CD4-positive, alpha-beta T cell treated with Interleukin-1 beta for 1 hour (primary cell): ENCODE measurements at places on chromosomes 1 and 21.

- DNase-seq: no peak
Measured at GRCh38 chr1:47687631-47688460, 250.0 kb downstream of the FOXD2 start.

DNA sequence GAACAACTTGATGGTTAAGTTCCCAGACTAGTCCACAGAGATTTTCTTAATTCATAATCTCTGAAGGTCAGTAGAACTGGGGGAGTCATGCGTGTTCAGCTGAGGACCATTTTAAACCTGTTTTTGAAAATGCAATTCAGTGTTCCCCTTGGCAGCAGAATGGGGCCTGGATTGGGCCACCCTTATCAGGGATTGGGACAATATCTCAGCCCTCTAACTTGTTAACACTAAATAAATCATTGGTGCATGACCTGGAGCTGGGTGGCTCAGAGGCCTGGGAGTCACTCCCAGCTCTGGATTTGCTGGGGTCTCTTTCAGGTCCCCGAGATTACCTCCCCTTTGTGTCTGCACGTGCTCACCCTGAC lies 55.3 kb downstream of the MRPS6 start:
- DNase-seq: no peak

GRCh38 chr1:236308827-236309226 lies 27.1 kb upstream of the ERO1B start:
- no peak for DNase-seq

- DNase-seq: peak; percentile 26
Measured at GRCh38 chr21:38170283-38170682, 86.5 kb upstream of the KCNJ15 start.

DNA sequence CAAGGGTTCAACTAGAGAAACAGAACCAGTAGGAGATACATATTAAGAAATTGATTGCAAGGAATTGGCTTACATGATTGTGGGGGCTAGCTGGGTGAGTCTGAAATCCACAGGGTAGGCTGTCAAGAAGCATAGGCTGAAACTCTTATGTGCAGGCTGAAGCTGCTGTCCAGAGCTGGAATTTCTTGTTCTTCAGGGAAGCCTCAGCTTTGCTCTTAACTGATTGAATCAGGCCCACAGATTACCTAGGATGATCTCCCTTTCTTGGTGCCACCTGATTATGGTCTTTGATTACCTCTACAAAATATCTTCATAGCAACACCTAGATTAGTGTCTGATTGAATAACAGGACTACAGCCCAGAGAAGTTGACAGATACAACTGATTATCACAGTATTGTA lies 22.5 kb upstream of the FRRS1 start:
- DNase-seq: no peak

DNA sequence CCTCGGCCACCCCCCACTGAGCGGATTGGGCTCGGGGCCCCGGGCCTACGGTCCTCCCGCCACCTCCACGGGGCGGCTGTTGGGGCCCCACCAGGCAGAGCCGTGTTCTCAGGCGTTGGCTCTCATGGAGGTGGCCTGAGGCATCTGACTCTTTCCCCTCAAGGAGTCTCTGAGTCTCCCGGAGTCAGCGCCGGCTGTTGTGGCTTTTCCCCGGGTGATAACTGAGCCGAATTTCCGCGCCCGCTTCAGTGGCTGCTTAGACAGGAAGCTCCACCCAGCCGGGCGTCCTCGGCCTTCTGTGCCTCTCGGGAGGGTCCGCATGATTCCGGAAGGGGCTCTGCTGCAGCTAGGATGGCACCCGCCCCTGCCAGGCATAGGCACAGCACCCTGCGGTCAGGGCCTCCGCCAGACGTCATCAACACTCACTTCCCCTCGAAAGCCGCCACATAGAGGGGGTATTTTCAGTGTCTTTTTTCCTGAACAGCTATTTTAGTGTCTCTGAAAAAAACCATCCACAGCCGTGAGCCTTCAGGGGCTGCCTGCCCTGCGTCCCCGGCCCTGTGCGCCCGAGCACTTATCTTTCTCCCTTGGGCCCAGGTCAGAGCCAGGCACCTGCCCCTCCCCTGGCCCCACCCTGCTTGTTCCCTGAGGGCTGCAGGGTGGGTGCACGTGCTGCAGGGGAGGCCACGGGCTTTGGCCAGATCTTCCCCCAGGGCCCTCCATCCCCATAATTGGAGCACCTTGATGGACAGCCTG lies 72.9 kb downstream of the SKI start:
- peak; percentile 94 for DNase-seq

- DNase-seq: peak; percentile 27
Measured at GRCh38 chr1:35807614-35808449, at the start of gene AGO4. TSS of gene AGO4 (plus strand) at chr1:35808016. CDS start at chr1:35808417, 401 bp downstream.

GRCh38 chr1:152681616-152682015 lies 4.3 kb upstream of the LCE2B start:
- no peak for DNase-seq

DNA sequence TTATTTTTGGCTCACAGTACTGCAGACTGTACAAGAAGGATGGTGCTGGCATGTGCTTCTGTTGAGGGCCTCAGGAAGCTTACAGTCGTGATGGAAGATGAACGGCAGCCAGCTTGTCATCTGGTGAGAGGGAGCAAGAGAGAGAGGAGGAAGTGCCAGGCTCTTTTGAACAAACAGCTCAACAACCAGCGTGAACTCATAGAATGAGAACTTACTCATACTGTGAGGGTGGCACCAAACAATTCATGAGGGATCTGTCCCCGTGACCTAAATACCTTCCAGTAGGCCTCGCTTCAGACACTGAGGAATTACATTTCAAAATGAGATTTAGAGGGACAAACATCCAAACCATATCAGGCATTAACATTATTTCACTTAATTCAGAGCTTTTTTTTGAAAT lies 84.7 kb downstream of the PKN2 start:
- DNase-seq: no peak

- DNase-seq: peak; percentile 21
Measured at GRCh38 chr1:101137144-101138126, 99.4 kb upstream of the S1PR1 start.

- DNase-seq: no peak
Measured at GRCh38 chr1:87402241-87403002, 73.7 kb downstream of the LMO4 start.

DNA sequence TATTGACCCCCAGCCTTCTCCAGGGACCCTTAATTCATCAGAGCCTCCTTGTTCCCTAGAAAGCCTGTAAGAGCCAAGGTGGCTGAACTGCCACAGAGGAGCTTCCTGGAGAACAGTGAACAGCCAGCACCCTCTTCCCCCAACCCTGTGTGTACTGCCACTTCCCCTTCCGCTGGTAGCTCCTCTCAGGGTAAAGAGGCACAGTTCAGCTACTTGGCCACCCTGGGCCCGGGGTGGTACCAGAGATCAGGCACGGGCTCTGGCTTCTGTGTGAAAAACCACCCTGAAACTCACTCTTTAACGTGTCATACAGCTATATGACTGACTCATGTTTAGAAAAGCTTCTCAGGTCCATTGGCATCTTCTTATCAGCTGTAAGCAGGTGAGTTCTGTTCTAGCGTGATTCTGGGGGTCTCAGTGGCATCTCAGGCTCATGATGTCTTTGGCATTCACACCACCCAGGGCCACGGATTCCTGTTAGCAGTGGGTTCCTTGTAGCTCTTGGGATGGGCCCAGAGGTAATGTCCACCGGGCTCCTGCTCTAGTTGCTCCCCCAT lies 22.4 kb downstream of the ARMH1 start:
- peak; percentile 28 for DNase-seq

- no peak for DNase-seq
Measured at GRCh38 chr1:116572099-116572498, 1.3 kb upstream of the CD58 start.

GRCh38 chr21:36478207-36478701 lies 1.7 kb downstream of the CLDN14 start:
- DNase-seq: no peak

- DNase-seq: no peak
Measured at GRCh38 chr1:201795066-201795465, 33.9 kb upstream of the IPO9 start.

DNA sequence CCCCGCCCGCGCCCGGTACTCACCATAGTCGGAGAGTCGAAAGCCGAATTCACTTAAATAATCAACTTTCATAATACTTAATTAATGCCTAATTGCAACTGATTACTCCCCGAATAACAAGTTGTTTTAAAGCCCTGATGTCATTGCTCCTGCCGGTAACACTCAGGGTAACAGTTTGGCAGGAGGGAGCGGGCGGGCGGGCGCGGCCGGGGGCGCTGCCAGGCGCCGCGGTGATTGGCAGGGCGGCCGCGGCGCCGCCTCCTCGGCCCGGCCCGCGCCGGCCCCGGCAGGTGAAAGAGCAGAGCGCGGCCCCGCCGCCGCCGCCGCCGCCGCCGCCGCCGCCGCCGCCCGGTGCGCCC lies 102.2 kb downstream of the CASZ1 start:
- peak; percentile 72 for DNase-seq

DNA sequence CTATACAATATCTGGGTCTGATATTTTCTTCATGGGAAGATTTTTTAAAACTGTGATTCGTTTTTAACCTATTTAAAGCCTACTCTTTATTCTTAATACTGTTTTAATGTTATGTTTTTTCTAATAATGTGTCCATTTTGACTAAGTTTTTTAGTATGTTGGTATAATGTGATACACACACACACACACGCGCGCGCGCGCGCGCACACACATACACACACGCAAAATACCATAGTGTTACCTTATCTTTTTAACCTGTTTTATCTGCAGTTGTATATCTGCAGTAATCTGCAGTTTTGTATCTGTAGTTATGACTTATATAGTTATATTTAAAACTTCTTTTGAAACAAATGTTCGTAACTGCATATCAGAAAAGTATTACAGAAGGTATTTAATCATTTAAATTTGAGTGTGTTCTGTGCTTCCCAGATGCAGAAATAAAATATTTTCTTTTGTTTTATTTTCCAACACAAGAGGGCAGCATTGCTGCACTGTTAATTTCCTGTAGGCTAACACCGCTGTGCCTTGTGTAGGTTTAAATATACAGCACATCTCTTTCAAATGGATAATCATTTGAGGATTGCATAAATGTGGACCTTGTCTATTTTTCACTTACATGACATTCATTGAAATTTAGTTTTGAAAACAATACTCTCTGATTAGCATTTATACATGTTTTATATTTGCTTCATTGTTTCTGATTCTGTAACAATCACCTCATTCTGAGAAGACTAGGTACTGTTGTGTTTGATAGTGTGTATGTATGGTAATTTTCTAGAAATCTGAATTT lies 166.1 kb downstream of the PDE4B start:
- DNase-seq: peak; percentile 71

GRCh38 chr21:37028570-37028969 lies 22.1 kb downstream of the RIPPLY3 start:
- DNase-seq: no peak

- DNase-seq: no peak
Measured at GRCh38 chr1:21628798-21629393, 40.3 kb downstream of the RAP1GAP start.

DNA sequence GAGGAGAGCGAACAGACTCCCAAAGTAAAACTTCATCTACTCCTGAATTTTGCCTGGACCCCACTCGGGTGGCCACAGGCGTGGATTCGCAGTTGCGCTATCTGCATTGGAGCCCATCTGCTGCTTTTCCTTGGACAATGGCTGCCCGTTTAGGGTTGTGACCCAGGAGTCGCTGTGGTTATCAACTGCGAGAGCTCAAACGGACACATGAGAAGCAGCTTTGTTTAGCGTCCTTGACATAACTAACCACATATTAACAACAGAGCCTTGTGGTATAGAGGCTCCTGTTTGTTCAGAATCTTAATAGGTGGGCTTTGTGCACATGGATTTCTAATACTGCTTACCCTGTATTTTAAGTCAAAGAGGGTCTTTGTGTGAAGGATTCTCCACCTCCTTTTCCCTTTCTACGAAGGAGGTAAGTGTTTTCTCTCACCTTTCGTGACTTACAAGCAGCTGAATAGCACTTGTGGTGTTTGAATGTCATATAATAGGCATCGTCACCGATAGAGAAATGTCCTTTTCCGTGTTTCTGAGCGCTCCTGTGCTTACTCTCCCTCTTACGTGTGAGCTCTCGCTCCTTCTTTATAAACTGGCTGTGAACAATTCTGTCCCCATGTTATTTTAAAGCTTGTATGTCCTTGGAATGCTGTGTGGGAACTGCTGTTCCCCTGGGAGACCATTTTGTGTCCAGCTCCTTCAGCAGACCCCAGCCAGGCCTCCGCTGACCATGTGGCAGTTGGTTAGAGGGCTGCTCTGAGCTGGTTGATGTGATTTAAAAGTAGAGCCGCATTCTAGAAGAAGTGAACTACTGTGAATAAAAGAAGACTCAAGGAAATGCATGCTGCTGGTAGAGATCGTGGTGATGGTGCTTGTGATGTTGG lies 441.4 kb downstream of the RPS6KC1 start:
- DNase-seq: no peak

DNA sequence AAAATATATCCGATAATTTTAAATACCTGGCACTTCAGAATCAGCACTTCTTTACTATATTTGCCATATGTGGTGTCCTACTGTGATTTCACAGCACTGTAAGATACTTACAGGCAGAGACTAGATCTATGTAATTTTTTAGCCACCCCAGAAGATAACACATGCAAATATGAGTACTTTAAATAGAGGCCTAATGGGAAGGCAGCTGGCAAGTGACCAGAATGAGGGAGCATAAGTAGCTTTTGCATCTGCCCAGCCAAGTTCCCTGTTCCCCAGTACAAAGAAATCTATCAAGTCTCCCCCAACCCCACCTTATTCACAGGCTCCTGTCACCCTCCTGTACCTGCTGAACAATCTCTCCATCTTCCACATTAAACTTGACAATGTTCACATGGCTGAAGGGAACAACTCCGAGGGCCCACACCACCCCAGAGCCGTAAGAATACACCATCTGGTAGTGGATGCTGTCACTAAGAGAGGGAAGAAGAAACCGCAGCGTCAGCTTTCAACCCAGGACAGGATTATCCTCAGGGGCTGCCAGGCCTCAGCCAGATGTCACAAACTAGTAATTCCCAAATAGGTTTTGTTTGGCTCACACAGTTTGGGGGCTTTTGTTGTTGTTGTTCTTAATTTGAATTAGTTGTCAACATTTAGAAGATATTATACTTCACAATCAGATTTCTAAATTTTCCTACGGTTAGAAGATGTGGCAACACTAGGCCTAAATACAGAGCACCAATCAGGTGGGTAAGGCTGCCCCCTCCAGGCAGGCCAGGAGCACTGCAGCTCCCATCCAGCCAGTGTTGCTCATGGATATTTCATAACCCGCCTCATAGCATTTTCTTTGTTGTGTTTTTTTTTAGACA lies 10.4 kb downstream of the EMC1 start:
- peak; percentile 65 for DNase-seq

- peak; percentile 67 for DNase-seq
Measured at GRCh38 chr21:20997636-20998455, at the start of gene NCAM2. TSS of gene NCAM2 (plus strand) at chr21:20998409.

DNA sequence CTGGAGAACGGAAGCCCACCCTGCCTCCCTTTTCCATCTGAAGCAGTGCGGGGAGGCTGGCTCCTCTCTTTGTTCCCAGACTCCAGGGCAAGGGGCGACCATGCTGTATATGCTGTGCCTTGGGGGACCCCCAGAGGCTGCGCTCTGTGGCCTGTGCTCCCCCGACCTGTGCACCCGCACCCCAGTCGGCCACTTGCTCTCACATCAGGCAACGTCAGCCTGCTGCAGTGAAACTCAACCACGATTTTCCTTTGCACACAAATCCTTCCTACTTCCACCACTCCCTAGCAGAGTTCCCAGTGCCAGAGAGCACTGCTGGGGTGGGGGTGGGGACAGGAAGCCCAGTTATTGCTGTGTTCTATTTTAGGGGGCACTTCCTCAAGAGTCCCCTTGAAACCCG lies 52.5 kb downstream of the SIM2 start:
- DNase-seq: no peak

- DNase-seq: no peak
Measured at GRCh38 chr1:20312818-20313217, 22.1 kb downstream of the VWA5B1 start.
